Cardiac muscle cell (in vitro differentiated cells and primary cell): ENCODE measurements at places on chromosomes 13 and 19. TPM values are rescaled to one million over a fixed set of nuclear protein-coding genes. Genes with fewer than 3 reads are reported as not detected.

DNA sequence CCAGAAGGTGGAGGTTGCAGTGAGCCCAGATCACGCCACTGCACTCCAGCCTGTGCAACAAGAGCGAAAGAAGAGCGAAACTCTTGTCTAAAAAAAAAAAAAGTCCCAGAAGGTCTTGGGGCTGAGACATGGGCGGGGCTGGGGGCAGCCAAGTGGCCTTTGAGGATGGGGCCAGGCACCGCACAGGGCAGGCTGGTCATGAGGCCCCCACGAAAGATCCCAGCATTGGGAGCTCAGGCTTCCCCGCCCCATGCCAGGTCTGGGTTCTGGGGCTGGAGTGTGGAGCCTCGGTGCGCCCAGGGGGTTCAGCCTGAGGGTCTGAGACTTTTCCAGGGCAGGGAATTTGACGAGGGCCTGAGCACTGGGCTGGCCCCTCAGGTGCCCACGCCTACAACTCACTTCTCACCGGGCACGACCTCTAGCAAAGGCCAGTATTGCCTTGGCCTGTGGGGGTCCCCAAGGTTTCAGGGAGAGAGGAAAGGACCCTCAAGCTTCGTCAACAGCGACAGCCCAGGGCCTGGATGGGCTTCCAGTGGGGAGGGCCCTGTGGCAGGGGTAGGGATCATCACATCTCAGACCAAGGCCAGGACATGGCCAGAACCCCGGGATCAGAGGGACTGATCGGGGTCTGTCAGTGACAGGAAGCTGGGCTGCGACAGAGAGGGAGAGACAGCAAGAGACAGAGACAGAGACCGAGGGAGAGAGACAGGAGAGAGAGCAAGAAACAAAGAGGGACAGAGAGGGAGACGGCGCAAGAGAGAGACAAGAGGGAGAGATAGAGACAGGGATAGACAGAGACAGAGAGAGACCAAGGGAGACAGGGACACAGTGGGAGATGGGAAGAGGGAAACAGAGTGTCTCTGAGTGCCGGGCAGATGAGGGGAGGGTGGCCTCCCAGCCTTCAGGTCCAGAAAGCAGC lies 7.5 kb upstream of the MEX3D start:
- no peak for DNase-seq

- peak; percentile 84 for DNase-seq
Observed at GRCh38 chr19:6632002-6632621, 37.8 kb downstream of the TNFSF14 start.

GRCh38 chr13:24652359-24652758 lies 27.8 kb upstream of the ATP12A start:
- DNase-seq = no peak

- DNase-seq = no peak
Observed at GRCh38 chr13:25816239-25816638, 235.6 kb downstream of the SHISA2 start.

The KMT2B gene
- polyA plus RNA-seq = 8.9 and 11.9 TPM in 2 replicates

The WASF3 gene
- 17.3 and 30.1 TPM in 2 replicates for polyA plus RNA-seq

The TEX101 gene
- polyA plus RNA-seq = not detected in 2 replicates

The ZNF701 gene
- polyA plus RNA-seq = 10.8 and 11.0 TPM in 2 replicates

The JUNB gene
- polyA plus RNA-seq = 37.2 and 48.3 TPM in 2 replicates
